NCI-H1436 treated with DMSO at 0.1 percent for 48 hours (cell line): ENCODE measurements at places on chromosomes 11 and 22.

- no peak for DNase-seq
Observed at GRCh38 chr11:76088511-76088910, 117.8 kb downstream of the WNT11 start.

DNA sequence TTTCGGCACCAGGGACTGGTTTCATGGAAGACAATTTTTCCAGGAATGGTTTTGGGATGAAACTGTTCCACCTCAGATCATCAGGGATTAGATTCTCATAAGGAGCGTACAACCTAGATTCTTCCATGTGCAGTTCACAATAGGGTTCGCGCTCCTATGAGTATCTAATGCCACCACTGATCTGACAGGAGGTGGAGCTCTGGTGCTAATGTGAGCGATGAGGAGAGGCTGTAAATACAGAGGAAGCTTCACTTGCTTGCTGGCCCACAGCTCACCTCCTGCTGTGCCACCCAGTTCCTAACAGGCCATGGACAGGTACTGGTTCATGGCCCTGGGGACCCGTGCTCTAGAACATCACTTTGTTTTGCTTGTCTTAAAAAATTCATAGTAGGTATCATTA, 41.8 kb upstream of the AMPD3 start:
- no peak for DNase-seq

DNA sequence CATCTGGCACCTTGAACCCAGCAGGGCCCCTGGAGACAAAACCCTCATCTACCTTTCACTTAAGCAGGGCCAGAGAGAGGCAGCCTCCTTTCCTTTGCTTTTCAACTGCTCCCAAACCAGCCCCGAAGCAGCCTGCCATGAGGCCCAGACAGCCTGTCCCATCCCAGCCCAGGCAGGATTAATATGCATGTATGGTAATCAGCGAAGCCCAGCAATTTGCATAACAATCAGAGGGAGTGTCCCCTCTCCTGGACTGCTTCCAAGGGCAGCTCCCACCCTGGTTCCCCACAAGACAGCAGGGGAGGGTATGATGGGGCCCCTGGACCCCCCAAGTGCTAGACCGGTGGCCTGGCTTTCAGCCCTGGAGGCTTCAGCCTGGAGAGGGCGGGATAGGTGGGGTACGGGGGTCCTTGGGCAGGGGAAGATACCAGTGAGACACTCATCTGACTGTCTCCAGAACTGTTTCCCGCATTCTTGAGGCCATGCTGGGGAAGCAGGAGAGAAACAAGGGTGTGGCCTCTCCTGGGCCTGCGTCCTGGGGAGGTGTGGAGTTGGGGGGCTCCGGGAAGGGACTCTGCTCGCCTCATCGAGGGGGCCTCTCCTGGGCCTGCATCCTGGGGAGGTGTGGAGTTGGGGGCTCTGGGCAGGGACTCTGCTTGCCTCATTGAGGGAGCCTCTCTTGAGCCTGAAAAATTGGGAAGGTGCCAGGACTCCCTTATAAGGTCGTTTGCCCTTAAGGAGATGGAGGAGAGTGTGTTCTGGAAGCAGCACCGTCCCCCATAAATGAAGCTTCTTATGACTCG, 93.2 kb upstream of the PRR5 start:
- no peak for DNase-seq

DNA sequence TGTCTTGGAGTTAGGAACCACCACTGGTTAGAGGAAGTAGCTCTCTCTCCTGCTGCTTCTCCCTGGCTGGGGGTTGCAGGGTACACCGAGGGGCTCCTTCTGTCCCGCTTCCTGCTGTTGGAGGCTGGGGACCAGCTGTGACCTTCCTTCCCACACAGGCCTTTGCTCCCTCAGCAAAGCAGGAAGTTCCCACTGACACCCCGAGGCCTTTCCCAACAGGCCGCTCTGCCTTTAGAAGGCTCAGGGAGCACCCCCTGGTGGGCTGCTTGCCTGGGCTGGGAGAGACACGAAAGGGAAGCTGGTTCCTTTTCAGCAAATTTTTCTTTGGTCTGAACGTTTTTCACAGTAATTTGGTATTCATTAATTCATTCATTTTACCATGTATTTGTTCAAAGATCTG, 527.9 kb upstream of the B3GAT1 start:
- no peak for DNase-seq

- DNase-seq, result no peak
Observed at GRCh38 chr11:83702796-83703195, 416.6 kb upstream of the CCDC90B start.

DNA sequence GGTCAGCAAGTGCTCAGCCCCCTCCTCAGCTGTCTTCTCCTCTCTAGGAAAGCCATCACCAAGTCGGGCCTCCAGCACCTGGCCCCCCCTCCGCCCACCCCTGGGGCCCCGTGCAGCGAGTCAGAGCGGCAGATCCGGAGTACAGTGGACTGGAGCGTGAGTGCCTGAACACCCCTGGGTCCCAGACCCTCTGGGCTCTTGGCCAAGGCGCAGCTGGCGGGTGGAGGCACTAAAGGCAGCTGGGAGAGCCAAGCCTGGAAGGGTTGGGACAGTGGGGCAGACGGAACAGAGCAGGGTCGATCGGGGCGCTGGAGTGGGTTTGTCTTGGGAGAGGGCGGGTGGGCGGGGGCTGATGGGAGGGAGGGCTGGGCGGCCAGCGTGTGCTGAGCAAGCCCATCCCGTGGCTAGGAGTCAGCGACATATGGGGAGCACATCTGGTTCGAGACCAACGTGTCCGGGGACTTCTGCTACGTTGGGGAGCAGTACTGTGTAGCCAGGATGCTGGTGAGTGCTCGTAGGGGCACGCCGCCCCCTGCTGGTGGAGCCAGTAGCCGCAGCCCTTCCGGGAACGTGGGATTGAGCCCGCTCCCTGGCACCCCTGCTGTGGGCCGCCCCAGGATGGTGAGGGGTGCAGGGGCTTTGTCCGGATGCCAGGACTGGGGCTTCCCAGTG, 14.1 kb upstream of the MDK start:
- no peak for DNase-seq

- DNase-seq, result no peak
Observed at GRCh38 chr11:43447151-43447550, 88.4 kb downstream of the TTC17 start.

DNA sequence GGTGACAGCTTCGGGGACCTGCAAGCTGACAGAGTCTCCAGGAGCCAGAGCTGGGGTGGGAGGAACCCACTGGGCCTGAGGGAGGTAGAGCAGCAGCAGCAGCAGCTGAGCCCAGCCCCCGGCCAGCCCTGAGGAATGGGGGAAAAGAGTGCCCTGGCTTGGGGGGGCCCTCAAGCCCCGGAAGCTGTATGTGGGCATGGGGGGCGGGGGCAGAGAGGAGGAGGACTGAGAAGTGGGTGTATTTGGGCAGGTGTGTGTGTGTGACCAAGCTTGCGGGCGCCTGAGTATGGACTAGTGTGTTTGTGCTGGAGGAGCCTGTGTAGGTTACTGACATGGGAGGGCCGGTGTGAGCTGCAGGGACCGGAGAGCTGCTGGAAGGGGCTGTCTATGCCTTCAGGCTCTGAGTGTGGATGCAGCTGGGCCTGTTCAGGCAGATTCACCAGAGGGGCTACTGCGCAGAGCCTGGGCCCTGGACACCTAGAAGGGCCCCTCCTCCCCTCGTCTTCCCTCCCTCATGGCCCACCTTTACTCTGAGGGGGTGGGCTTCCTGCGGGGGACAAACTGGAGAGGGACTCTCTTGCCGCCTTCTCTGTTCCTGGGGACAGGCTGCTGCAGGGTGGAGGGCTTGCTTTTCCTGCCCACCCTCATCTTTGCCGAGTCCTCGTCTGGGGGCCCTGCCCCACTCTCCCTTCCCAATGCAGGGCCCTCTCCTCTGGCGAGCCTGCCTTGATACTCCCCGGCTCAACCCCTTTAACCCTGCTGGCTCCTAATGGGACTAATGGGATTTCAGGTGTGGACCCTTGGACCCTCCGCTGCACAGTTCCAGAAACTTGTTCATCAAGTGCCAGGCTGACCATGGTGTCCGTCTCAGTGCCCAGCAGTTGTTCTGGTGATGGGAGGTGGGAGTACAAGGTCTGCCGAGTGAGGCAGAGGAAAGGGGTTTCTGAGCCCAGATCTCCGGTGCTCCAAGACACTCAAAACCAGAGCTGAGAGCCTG, 28.2 kb downstream of the ST3GAL4 start:
- no peak for DNase-seq

DNA sequence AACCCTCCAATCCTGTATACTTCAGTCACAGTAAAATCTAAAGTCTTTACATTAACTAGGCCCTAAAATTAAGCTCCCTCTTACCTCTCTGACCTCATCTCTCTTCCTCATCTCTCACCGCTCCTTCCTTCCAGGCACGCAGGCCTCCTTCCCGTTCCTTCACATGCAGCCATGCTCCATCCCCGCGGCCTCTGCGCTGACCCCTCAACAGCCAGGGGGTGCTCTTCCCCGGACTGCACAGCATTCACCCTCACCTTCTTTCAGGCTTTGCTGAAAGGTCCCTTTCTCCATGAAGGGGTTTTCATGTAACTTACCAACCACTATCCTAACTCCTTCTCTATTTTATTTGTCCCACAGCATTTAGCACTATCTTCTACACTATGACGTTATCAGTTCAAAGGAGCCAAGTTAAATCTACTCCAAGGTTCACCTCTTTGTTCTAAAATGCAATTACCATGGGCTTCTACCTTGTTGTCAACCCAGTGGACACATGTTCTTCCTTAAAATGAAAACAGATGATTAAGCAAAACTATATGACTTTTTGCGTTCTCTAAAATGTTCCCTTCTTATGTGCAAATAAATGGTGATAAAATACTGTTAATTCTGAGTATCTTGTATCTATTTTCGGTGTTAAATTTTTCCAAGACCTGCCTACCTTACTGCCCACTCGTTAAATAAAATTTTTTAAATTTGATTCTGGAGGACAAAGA, 57.8 kb upstream of the APOA1 start:
- no peak for DNase-seq

DNA sequence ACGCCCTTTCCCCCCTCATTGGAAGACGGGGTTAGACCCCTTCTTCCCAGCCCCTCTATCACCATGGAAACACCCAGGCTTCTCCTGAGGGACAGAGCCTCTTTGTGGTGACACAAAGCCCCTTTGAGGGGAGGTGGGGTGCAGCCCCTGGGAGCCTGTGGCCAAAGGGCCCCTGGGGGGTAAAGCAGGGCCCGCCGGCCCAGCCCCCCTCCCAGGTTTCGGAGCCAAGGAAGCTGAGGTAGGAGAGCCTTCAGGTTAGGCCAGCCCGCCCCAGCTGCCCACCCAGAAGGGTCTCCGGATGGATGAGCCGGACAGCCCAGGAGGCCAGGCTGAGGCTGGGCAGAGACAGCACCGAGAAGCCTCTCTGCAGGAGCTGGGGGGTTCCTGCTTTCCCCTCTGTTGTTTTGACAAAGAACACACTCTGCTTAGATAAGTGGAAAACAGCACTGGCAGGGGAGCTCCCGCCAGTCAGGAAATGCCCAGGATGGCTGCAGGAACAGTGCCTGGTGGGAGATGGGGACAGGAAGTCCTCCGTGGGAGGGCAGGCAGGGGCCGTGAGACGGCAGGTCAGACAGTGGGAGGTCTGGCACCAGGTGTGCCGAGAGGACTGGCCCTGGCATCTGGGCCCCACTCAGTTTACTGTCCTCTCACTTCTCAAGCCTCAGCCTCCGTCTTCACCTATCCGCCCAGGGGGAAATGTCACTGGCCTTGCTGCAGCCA, 18.2 kb downstream of the ARVCF start:
- no peak for DNase-seq

DNA sequence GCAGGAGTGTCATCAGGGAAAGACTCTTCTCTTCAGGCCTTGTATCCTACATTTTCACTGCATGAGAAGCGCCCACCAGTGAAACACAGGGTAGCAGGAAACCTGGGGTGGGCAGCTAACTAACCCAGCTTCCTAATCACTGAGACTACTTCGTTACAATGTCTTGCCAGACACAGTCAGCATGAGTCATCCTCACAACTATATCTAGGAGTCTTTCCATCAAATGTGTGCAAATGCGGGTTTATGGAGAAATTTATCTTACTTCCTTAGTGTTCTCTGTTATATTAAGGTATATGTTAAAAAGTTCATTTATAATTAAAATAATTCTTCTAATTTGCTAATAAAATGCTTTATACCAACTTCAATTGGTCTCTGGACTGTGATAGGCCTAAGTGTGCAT, 79.9 kb upstream of the RAB1B start:
- DNase-seq, result no peak

DNA sequence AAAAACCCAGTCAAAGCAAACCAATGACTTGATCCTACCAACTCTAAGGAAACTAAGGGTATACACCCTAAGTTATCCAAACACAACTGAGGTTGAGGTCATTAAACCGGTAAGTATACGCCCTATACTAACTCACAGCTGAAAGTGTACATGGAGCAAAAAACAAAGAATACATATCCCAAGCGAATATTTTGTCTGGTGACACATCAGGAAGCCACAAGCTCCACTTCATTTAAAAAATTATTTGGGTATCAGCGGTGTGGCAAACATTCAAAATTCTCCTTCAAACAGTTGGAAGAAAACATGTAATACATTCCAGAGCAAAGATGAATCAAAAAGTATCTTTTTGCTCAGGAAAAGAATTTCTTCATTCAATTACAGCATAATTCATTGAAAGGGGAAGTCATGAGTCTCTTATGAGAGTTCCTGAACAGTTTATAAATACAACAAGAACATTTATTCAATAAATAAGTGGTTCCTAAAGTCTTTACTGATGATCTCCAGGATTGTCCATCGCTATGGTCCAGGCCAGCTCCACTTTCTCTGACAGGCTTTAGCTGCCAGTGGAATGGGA, 4.5 kb upstream of the JAML start:
- no peak for DNase-seq

GRCh38 chr11:97201743-97202612, 812.2 kb downstream of the JRKL start:
- no peak for DNase-seq

GRCh38 chr22:27292542-27293299, 508.8 kb downstream of the MN1 start:
- no peak for DNase-seq

DNA sequence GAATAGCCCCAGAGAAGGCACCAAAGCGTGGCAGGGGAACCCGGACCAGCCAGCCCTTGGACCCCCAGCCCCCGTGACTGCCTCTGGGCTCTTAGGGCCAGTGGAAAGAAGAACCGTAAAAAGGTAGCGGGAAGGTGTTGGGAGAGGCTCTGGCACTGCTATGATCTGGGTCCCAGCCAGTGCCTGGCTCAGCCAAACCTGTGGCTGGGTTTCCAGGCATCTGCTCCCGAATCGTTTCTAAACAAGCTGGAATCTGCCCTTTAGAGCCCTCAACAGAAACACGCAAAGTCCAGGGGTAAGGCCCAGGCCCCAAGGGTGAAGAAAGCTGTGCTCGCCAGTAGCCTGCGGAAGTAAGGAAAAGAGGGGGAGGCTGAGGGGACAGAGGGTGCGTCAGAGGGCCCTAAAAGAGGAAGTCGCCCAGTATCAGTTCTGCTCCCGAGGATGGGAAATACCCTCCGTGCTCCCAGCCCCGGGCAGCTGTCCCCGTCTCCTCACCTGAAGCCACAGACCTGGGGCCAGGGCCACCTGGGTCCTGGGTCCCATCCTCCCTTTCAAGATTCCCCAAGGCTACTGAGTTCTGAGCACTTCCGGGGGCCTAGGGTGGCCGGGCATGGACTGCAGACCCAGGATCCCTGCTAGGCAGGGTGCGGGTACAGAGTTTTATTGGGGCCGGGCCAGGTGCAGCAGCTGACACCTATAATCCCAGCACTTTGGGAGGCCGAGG, 24.7 kb downstream of the IL10RA start:
- DNase-seq, result no peak

- DNase-seq, result no peak
Observed at GRCh38 chr22:17581631-17582030, 18.3 kb downstream of the SLC25A18 start.
